ENCODE measurements at places on chromosomes 11 and 22. TPM values are rescaled to one million over a fixed set of nuclear protein-coding genes. Genes with fewer than 3 reads are reported as not detected.

The ADAMTS15 gene
- 9.0 TPM for total RNA-seq

The HTR3A gene
- total RNA-seq: not detected

The OR2AG1 gene
- total RNA-seq: not detected

The GLB1L2 gene
- 13.4 TPM for total RNA-seq

The LMO1 gene
- not detected for total RNA-seq

The ADSL gene
- total RNA-seq: 285 TPM

The KCNJ5 gene
- total RNA-seq: not detected

The POLR2F gene
- total RNA-seq: 183 TPM

The OR8K5 gene
- not detected for total RNA-seq

The TMEM151A gene
- total RNA-seq: 0.60 TPM

- peak; percentile 71 for DNase-seq
These were observed 2.0 kb downstream of the FBXO3 start for GRCh38 chr11:33772300-33772699.

- DNase-seq: no peak
These were observed 1.4 kb downstream of the MUS81 start for GRCh38 chr11:65861533-65862183.

GRCh38 chr11:130692220-130692619 is 224.1 kb downstream of the SNX19 start:
- DNase-seq: no peak

- peak; percentile 95 for DNase-seq
These were observed 15.8 kb downstream of the LINC01488 start for GRCh38 chr11:69497221-69497787.

DNA sequence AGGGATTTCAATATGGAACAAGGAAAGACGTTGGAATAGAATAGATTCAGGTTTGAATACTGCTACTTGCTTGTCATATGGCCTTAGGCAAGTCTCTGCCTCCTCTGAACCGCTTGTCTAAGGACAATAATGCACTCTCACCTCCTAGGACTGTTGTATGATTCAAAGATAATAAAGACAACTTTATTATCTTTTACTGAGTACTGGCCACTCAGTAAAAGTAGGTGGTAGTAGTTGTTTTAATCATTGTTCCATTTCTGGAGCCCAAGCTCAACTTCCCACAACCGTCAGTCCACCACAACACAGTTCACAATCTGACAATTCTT is 134.2 kb downstream of the ME3 start:
- DNase-seq: no peak

- DNase-seq: no peak
These were observed 8.3 kb downstream of the RELT start for GRCh38 chr11:73384531-73384871.

DNA sequence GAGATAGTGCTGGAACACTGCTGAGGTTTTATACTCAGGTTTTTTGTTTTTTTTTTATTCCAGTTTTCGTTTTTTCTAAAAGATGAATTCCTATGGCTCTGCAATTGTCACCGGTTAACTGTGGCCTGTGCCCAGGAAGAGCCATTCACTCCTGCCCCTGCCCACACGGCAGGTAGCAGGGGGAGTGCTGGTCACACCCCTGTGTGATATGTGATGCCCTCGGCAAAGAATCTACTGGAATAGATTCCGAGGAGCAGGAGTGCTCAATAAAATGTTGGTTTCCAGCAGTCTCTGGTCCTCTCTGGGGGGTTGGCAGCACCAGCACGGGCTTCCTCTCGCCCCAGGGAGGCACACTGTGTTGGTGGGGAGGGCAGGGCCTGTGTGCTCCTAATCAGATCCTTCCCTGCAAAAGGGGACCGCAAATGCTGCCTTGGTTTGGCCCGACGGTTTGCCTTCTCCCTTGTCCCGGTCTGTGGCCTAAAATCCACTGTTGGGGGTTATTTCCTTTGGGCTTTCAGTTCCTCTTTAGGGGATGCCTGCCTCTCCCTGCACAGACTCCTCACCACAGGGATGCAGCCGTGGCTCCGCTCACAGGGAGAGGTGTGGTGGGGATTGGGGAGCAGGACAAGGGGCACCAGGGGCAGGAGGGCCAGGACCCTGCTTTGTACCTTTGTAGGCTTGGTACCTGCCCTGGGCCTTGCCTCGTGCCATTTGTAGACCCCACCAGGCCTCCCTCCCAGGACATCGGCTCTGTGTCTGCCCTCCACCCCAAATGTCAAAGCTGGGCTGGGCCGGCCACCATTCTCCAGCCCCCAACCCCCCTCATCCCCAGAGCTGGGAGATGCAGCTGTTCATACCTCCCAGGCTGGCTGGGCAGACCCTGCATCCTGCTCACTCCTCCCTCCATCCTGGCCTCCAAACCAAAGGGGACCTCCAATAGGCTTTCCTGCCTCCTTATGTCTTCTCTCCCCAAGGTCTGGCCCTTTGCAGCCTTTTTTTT is 13.5 kb downstream of the MCAT start:
- no peak for DNase-seq

GRCh38 chr11:70323806-70324205 is 53.3 kb downstream of the PPFIA1 start:
- DNase-seq: no peak

- no peak for DNase-seq
These were observed 88.4 kb downstream of the RSF1 start for GRCh38 chr11:77732143-77732542.

DNA sequence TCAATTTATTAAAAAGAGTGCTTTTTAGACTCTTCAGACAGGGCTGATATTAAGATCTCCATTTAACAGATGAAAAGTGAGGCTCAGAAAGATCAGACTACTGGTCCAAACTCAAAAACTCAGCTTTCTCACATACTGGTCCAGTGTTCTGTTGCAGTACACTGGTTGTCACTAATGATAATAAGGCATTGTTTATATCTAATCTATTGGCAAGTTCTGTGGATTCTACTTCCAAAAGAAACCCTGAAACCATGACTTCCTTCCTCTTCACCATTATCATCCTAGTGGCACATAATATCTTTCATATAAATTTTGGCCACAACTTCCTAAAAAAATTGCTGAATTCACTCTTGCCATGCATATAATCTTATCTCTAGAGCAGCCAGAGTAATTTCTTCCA is 36.9 kb downstream of the F2 start:
- no peak for DNase-seq

DNA sequence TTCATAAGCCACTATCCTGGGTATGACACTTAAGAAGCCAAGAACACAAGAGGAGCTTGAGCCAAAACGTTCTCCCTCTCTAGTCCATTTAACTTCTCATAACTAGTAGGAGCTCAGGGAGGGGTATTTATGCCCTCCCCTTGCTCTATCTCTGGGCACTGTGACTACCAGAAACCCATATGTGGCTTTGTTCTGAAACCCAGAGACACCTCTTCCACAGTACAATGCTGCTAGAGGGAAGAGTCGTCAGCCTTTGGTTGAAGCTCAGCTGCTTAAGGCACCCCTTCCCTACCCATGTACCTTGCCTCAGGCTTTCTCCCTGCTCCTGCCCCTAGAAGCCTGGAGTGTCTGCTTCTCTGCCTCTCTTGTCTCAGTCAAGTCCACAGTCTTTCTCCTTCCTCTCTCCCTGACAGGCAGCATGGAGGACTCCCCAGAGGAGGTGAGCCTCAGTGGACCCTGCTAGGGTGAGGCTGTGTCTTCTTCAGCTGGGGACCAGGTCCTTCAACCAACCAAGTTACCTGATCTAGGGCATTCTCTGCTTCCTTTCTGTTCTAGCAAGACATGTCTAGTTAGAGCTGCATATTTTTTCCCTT is 23.1 kb upstream of the USP47 start:
- DNase-seq: no peak

DNA sequence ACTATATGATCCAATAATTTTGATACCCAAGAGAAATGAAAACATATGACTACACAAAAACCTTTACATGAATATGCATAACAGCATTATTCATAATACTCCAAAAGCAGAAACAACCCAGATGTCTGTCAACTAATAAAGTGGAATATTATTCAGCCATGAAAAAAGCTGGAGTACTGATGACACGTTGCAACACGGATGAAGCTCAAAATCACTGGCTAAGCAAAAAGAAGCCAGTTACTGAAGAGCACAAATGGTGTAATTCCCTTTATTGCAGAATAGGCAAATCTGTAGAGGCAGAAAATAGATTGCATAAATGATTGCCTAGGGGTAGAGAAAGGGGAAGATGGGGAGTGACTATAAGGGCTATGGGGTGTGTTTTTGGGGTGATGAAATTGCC is 117.6 kb upstream of the FGF3 start:
- DNase-seq: no peak

GRCh38 chr11:66859686-66860448 is 3.0 kb downstream of the LRFN4 start:
- DNase-seq: no peak

Measured in Daoy (cell line).